CD4-positive, alpha-beta T cell treated with Interleukin-4 for 1 hour (primary cell): ENCODE measurements at places on chromosomes 3 and 15.

DNA sequence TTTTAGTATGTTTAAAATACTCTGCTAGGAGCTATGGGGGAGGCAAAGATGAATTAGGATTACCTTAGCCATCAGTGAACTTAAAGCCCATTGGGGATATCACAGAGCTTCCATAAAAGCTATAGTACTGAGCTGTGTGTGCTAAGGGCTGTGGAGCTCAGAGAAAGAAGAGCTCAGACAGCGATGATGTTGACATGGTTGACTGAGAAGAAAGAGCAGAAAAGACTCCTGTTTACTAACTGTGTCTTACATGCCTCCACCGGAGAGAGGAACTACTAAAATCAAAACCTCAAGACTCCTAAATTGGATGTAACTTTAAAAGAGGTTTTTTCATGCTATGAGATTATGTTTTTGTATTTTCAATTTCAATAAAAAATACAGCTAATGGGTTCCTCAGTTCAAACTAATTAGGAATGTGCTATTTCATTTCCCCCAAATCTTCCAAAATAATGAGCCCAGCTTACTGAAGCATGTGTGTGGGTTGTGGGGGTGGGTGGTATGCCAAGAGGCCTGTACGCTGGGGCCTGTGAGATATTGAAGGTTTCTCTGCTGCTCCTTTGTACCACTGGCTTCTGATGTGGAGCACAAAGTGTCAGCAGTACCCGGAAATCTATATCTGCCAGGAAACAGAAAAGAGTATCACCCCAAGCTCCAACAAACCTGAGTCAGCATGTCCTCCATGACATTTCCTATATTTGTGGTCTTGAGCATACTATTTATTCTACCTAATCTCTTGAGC, 22.7 kb downstream of the DGKG start:
- no peak for DNase-seq

GRCh38 chr3:49170744-49171118, 667 bp upstream of the KLHDC8B start:
- no peak for DNase-seq

DNA sequence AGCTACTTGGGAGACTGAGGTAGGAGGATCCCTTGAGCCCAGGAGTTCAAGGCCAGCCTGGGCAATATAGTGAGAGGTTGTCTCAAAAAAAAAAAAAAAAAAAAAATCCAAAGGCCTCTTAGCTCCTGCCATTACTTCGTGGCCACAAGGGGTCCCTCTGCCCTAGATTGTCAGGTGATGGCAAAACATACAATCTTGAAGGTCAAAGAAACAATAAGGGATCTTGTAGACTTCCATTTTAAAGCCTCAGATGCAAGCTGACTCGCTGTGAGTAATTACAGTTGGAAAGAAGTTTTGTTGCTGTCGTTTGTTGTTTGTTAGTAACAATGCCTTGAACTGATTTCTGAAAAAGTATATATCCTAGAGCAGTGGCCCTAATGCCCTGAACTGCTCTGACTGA, 55.9 kb upstream of the PLCL2 start:
- DNase-seq: peak; percentile 72

GRCh38 chr15:89375093-89376005, 40.7 kb upstream of the POLG start:
- no peak for DNase-seq

- DNase-seq: no peak
Measured at GRCh38 chr3:30343861-30344260, 262.5 kb upstream of the TGFBR2 start.

- no peak for DNase-seq
Measured at GRCh38 chr3:25478211-25478757, 50.2 kb downstream of the RARB start.

DNA sequence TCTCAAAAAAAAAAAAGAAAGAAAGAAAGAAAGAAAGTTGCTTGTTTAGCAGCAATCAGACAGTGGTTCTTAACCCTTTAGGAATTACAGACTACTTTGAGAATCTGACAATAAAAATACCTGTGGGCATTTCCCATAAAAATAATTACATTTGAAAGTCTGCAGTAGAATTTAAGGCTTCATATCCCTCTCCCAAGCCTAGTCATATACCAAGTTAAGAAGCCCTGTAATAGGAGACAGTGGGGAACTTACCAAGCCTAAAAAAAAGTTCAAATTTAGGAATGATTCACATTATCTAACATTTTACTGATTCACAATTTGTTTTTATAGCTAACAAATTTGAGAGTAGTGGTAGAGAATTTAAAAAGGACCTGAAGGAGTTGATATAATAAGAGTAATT, 47.5 kb downstream of the LRRFIP2 start:
- DNase-seq: no peak
